NCI-H2171 (cell line): ENCODE measurements at places on chromosomes 7 and 10.

GRCh38 chr10:4199196-4199595, 414.2 kb upstream of the KLF6 start:
- no peak for DNase-seq

- DNase-seq: no peak
Observed at GRCh38 chr10:82497439-82497838, 622.4 kb downstream of the NRG3 start.

DNA sequence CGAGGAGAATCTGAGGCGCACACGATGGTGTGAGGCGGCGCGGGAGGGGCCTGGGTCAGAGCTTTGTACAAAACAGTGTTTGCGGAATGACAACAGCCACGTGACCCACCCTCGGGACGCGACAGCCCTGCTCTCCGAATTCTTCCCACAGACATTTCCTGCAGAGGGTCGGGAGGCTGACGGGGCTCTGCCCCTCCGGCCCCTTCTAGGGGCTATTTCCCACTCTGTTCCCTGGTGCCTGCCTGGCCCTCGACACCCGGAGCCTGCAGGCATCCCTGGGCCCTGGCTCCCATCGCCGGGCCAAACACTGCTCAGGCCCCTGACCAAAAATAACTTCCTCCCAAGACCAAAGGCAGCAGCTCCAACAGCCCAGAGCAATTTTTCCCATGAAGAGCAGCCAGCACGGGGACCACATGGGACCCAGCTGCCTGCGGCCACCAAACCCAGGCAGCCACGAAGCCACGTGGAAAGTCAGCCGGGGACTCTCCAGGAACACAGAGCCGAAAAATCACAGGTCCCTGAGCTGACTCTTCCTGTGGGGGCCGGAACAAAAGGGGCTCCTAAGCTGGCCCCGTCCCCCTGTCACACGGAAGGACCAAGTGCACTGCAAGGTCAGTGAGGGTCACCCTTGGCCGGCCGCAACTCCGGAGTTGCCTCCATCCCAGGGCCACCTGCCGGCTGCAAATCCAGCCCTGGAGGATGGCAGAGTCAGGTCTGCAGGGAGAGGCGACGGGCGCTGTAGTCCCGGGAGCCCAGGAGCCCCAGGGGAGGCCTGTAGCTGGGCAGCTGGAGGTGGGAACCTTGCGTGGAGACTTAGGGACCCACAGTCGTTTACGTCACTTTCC, 42.0 kb downstream of the PAPOLB start:
- no peak for DNase-seq

DNA sequence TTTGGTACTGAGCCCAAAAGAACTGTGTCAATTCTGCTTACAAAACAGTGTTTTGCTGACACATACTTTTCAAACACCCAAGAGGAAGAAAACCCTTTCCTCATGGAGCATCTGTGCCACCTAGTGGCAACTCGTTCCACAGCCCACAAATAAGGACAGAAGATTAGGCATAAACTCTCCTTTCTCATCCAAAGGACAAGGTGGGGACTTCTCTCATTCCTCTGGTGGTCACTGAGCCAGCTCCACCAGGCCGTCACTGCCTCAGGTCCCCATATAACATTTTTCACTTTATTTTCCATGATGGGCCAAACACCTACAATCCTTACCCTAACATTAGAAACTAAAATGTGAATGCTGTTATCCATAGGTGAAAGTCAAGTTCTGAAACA, 76.9 kb downstream of the RNF216 start:
- peak; percentile 46 for DNase-seq

DNA sequence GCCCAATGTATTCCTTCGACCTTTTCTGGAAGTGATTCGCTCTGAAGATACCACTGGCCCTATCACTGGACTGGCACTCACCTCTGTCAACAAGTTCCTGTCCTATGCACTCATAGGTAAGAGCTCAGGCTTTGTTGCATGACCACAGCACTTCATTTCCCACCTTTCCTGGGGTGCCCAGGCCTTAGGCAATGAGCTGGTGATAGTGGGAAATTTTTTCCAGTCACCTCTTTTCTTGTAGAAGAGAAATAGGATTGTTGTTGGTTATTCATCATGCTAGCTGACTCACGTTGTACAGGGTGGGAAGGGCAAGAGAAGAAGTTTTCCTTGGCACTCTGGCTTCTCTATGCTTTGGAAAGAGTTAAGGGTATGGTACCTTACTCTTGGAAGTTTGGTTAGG, 51.4 kb upstream of the NFKB2 start:
- DNase-seq: no peak

DNA sequence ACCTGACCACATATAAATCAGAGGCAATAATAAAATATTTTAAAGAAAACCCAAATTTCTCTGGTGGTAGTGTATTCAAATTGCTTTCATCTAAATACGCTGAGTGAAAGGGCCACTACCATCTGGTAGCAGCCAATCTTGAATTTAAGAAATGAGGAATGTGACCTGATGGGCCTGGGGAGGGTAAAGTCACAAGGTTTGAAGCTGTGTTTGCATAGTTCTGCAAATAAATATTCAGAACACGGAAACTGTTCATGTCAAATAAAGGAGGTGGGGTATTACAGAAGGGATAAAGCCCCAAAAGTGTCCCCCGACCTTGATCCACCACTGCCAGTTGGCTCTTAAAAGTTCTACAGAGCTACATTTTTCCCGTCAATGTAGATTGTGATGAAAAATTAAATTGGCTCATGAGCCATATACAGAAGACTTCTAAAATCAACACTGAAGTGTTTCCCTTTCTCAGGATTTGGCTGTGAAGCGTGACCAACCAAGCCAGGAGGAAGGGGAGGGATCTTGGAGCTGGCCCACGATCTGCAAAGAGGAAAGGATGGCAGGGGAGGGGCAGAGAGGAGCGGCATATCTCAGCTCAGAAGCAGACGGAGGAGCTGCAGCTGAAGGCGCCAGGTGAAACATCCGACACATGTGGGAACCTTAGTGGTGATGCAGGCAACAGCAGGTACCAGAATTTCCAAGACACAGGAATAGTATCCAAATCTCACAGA, 39.6 kb downstream of the MPP7 start:
- DNase-seq: no peak

DNA sequence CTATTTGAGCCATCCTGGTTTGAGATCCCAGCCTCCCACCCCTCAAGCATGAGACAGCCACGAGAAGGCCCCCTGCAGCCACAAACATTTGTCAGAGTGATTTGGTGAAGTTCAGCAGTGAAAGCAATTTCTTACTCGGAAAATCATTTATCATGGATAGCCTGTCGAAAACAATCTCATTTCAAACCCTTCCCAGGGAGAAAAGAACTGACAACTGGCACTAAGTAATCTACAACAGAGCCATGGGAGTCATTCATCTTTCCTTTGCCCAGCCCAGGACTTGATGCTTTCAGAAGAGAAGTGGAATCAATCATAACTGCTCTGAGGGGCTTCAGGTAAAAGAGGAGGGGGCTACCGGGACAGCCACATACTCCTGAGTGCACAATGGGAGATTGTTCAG, 411.2 kb downstream of the KCNMA1 start:
- DNase-seq: no peak

- DNase-seq: peak; percentile 69
Observed at GRCh38 chr10:86673827-86674581, 5.7 kb downstream of the LDB3 start.

- no peak for DNase-seq
Observed at GRCh38 chr10:121654021-121654545, 55.8 kb upstream of the FGFR2 start.

- no peak for DNase-seq
Observed at GRCh38 chr7:187227-187927, 5.0 kb upstream of the FAM20C start.

DNA sequence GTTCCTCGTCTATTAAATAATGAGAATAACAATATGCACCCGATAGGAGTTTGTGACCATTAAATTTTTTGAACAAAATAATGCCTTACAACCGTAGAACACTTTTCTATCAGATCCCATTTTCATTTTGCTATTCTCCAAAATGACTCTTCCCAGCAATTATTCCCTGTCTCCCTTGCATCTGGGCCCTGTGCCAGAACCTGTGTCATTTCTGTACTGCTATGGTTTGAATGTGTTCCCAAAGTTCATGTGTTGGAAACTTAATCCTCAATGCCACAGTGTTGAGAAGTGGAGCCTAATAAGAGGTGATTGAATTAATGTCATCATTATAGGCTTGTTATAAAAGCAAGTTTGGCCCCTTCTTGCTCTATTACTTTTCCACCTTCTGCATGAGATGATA, 33.2 kb upstream of the SMNDC1 start:
- DNase-seq: no peak

DNA sequence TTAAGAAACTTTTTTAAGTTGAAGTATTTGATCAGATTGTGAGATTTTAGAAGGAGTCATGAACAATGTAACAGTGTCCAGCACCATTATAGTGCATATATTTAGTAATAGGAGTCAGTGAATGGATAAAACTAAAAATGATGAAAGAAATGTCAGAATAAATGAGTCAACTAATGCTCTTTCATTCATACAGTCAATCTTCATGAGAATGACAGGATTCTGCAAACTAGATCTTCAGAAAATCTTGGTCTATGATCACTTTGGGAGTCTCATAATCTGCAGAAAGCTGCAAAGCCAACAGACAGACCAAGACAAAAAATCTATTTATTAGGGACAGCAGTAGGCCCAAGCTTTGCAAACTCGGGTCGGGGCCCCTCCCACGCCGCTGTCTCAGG, 710 bp downstream of the RNLS start:
- no peak for DNase-seq

- no peak for DNase-seq
Observed at GRCh38 chr10:126104767-126105166, 208.4 kb downstream of the FANK1 start.

- DNase-seq: no peak
Observed at GRCh38 chr10:104337521-104337984, 712 bp downstream of the ITPRIP start.

GRCh38 chr10:126628746-126629145, 41.7 kb downstream of the C10orf90 start:
- no peak for DNase-seq

DNA sequence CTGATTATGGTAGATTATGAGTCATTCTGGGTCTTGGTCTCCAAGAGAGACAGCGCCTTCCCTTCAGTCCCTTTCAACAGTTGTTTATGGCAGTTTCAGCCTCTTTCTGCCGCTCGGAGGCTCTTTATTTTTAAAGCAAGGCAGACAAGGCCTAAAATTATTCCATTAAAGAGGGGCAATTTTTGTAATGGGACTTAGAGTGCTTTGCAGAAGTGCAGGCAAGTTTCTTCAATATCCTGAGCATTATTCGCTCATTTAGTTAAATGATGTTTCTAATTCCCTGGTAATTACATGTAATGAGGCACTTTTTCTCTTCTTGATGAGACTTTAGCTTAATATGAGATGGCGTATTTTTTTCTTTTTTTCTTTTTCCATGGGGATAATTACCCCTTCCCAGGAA, 33.6 kb downstream of the BUB3 start:
- DNase-seq: no peak

GRCh38 chr7:110650328-110650727, 440.6 kb upstream of the LRRN3 start:
- DNase-seq: no peak

DNA sequence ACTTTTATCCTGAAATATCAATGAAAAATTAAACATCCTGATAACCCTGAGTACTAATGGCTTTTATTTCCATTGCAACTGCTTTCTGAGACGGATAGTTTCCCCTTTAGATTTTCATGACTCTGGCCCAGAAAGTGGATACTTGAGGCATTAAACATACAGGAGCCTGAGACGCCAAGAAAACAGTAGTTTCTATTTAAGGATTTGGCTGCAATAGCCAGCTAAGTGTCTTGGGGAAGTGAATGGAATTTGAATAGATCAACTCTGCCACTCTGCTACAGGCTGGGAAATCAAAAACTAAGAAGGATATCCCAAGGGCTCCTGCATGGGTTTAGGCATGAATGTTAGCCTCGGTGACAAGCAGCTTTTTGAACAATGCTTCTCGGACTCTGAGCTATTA, 24.7 kb upstream of the GPAM start:
- DNase-seq: no peak

GRCh38 chr10:132665946-132666704, 119.8 kb downstream of the NKX6-2 start:
- DNase-seq: no peak

DNA sequence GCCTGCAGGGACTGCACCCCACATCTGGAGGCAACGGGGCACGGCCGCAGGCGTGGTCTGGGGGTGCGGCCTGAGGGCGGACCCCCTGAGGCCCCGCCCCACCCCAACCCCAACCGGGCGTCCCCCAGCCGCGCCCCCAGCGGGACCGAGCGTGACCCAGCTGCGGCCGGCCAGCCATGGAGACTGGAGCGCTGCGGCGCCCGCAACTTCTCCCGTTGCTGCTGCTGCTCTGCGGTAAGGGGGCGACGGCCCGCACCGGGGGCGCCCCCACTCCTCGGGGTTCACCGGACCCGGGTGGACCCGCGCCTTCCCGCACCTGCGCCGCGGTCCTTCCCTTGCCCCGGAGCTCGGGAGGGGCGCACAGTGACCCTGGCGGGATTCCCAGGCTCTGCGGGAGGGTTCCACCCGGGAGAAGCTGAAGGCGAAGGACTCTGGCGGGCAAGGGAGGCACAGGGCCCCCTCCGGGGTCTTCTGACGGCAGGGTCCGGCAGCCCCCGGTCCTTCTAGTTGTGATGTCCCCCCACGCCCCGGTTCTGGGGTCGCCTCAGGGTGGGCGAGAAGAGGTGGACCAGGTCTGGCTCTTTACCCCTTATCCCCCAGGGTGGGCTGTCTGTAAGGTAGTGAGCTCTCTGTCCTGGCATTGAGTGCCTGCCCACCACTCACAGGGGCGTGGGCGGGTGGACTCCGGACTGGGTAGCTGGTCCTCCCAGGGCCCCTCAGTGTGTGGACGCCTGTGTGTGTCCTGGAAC, at the start of gene RAMP3:
Gene RAMP3 (plus strand): TSS at position 139 of the 749 bp plus-strand sequence. CDS start 38 bp downstream, at position 177.
- no peak for DNase-seq

DNA sequence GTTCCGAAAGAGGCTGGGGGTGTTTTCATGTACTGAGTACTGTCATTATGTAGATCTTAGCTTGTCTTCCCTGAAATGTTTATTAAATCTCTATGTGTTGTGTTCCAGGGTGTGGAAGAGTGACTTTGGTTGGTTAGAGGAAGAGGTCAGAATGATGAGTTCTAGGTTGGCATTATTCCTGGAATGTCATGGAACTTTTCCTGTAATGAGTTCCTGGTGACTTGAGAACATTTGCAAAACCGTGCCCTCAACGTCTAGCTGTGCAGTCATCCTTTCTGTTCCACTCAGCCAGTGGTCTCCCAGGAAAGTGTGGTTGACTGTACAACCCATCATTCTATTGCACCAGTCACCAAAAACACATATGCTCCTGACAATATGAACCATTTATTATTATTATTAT, 129.6 kb downstream of the BICC1 start:
- DNase-seq: no peak

DNA sequence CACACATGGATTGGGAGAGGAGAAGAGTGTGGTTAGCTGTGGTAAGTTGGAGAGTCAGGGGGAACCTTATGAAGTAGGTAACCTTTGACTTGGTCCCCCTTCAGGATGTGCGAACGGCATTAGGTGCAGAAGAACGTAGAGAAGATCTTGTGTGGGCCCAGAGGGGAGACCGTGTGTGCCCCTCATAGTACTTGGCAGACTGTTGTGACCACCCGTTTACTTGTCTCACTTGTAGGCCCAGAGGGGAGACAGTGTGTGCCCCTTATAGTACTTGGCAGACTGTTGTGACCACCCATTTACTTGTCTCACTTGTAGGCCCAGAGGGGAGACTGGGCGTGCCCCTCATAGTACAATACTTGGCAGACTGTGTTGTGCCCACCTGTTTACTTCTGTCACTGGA, 2.6 kb downstream of the GTPBP4 start:
- DNase-seq: no peak
